ENCODE measurements at places on chromosomes 3 and 15.

- DNase-seq = no peak
Measured at GRCh38 chr3:157067114-157067513, 92.8 kb downstream of the CCNL1 start.

DNA sequence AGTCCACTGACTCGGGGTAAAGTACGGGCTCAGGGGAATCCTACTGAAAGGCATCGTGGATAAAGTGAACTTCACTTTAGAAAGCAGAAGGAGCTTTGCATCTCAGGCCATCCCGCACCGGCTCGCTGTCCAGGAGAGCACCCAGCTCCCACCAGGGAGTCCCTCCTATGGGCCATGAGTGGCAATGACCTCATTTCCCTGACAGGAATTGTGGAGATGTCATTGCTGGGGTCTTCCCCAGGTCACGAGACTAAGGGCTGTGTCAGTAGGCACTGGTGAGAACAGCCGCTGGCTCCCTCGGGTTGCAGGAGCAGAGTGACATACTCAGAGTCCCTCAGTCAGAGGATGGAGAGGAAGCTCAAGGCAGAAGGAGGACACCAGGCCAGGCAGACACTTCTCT is 97.3 kb downstream of the XXYLT1 start:
- no peak for DNase-seq

DNA sequence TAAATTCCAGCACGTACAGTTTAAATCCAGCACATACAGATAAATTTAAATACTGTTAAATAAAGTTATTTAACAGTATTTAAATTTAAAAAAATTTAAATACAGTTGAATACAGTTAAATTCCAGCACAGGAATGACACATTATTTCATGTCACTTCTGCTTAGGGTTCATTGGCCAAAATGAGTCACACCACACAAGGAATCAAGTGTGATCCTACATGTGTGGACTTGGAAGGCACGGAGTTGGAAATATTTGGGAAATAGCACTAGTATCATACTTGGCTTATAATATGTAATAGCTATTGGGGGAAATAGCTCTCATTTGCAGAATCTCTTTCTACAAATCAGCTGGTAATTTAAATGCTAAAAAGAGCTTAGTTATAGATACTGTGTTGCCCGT is 10.6 kb downstream of the RAB7A start:
- DNase-seq = no peak

DNA sequence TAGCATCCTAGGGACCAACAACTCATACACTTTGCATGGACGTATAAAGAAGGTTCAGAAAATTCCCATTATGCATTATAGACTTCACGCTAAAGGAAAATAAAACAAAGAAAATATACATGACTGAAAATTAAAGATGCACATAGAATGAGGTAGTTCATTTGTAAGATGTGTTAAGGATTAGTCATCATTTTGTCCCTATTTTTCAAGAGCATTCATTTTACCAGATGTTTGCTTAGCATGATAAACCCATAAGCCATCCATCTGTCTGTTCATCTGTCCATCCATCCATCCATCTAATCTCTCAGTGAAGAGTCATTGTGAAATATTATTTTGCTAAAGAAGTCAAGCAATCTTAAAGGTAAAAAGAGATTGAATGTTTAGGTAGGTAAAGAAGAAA is 80.3 kb downstream of the TFG start:
- no peak for DNase-seq

DNA sequence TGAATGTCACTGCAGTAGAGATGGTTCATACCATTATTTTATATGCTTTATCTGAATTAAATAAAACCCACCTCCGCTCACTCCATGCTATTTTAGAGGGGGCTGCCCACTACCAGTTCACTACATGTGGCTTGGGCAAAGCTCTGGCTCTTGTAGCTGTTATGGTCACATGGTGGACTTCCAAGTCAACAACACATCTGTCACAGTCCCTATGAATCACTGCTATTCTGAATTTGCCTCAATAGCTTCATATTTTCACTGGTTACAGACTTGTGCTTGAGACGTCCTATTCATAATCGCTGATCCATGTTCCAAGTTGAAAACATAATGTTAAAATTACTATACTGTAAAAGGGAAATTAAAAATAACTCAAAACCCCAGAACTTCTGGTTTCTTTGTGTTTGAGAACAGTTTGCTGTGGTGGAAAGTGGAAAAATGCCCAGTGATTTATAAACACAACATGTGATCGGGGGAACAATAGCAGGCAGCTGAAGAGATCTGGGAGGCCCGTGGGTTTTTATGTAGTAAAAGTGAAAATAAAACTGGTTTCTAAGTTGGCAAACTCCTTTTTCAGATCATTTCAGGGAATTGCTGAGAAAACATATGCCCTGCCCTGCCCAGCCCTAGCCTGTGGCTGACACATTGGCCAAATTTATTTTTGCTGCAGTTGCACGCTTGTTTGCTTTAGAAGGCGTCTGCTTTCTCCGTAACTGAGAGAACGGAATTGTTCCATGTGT is 128.8 kb upstream of the PRR23C start:
- DNase-seq = no peak

- DNase-seq = no peak
Measured at GRCh38 chr15:34348735-34349300, 5.7 kb downstream of the NUTM1 start.

DNA sequence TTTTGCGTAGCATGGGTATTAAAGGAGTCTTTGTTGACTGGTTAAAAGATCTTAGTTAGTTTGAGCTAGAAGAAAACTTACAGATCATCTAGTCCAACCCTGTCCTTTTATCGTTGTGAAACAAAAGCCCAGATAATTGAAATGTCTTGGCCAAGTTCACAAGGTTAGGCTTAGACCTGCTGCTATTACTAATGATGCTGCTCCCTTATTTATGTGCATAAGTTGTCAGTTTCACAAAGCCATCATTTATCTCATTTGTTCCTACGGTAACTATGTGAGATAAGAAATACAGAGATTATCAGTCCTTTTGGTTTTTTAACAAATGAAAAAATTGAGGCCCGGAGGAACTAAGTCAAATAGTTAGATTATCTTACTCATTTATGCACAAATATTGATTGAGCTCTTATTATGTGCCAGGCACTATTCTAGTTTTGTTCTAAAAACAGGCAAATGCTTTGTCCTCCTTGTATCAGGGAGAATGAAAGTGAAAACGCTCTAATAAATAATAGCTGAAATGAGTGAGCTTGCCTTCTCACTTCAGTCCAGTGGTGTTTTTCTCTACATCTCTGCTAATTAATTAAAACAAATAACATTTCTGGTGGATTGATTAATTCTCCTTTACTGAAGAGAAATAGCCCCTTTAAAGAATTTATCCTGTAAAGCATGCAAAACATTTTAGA is 49.1 kb upstream of the TPRG1 start:
- DNase-seq = no peak

DNA sequence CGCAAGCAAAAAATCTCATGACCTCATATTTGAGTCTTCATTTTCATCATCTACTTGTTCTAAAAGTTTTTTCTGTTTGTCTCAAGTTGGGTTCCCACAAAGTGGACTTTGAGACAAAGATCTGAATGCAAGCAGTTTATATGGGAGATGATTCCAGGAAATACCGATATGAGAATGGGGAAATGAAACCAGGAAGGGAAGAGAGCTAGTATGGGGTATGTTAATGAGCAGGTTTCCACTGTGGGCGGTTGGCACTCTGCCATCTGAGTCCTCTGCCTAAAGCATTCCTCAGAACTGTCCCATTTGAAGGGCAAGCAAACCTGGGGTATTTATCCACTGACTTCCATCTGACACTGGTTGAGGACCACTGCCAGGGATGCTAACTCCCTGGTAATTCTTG is 8.8 kb downstream of the ADPRH start:
- DNase-seq = no peak

- DNase-seq = peak; percentile 77
Measured at GRCh38 chr15:82108489-82109078, 62.8 kb upstream of the MEX3B start.

GRCh38 chr3:193730511-193730910 is 137.5 kb downstream of the OPA1 start:
- no peak for DNase-seq

GRCh38 chr3:32960404-32961170 is 9.1 kb downstream of the CCR4 start:
- DNase-seq = no peak

DNA sequence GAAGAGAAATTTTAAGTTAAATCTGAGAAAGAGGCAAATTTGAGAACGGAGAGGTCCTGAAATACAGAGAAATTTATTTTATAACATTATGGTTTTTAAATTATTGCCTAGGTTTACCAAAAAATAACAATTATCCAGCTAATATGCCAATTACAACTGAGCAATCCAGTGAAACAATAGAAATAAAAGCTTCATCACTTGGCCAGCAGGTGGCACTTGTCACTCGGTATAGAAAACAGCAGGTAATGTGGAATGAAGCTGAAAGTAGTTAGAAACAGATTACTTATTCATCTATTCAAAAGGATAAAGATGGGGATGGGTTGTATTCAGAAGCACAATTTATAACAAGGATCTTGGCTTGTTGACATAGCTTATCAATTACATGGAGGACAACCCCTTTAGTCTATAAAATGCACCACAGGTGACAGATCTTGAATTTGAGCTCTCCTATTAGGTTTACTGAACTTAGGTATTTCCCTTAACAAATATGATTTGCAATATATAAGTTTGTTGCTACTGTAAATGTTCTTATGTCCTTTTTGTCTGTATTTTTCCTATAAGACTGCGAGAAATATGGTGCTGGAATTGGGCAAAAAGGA is 70.1 kb upstream of the GUCA1C start:
- peak; percentile 10 for DNase-seq

GRCh38 chr3:197353867-197354567 is 55.6 kb upstream of the DLG1 start:
- DNase-seq = no peak

DNA sequence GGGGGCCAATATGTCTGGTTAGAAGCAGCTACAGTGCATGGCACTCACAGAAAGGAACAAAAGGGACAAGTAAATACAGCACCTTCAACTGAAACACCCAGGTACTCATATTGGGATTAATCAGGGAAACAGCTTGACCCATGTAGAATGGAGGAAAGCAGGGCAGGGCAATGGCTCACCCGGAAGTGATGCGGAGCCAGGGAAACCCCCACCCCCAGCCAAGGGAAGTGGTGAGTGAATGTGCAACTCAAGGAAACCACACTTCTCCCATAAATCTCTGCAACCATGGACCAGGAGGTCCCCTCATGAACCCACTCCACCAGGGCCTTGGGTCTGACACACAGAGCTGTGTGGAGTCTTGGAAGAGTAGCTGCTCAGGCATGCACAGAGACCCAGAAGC is 117.1 kb downstream of the MTHFS start:
- DNase-seq = peak; percentile 47

GRCh38 chr3:138348754-138349739 is 668 bp downstream of the MRAS start:
- DNase-seq = no peak

GRCh38 chr3:52277972-52278509 is 408 bp downstream of the WDR82 start:
- no peak for DNase-seq

GRCh38 chr3:117786349-117786748 is 1076.8 kb downstream of the TUSC7 start:
- no peak for DNase-seq

GRCh38 chr3:46068501-46068900 is 41.2 kb upstream of the XCR1 start:
- no peak for DNase-seq

GRCh38 chr3:130686833-130687232 is 59.8 kb downstream of the PIK3R4 start:
- no peak for DNase-seq

- no peak for DNase-seq
Measured at GRCh38 chr3:160637086-160637485, 39.9 kb upstream of the ARL14 start.
